ENCODE measurements at places on chromosomes 2 and 18.

GRCh38 chr2:37582481-37583220, 88.8 kb downstream of the CDC42EP3 start:
- DNase-seq, result no peak

- no peak for DNase-seq
Observed at GRCh38 chr18:24136967-24137373, 1.9 kb upstream of the CABYR start.

- DNase-seq, result no peak
Observed at GRCh38 chr2:119468154-119468955, 36.7 kb downstream of the TMEM37 start.

GRCh38 chr2:138622613-138623012, 121.0 kb downstream of the SPOPL start:
- DNase-seq, result no peak
